ENCODE measurements at places on chromosomes 4 and X.

DNA sequence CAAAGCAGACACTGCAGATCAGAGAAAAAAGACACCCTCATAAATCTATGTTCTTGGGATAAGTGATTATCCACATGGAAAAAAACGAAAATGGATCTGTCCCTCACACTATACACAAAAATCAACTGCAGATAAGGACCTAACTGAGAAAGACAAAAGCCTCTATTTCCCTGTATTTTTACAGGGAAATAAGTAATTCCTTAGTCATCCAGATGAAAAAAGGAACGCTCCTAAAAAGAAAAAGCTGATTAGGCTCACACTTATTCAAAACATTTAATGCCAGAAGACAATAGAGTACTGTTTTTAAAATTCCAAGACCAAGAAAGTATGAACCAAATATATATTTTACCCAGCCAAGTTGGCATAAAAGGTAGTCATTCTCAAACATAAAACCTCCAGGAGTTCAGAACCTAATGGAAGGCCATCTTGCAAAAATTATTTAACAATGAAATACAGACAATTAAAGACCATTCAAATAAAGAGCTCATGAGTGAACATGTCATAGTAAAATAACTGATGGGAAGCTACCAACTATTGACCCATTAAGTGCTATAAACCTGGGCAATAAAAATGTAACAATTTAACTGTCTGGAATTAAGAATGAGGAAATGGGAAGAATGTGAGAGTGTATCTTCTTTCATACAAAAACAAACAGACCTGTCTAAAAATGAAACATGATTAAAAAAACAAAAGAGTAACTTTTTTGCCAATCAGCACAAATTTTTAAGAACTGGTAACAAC lies 20.4 kb downstream of the PAPSS1 start:
- no peak for DNase-seq

DNA sequence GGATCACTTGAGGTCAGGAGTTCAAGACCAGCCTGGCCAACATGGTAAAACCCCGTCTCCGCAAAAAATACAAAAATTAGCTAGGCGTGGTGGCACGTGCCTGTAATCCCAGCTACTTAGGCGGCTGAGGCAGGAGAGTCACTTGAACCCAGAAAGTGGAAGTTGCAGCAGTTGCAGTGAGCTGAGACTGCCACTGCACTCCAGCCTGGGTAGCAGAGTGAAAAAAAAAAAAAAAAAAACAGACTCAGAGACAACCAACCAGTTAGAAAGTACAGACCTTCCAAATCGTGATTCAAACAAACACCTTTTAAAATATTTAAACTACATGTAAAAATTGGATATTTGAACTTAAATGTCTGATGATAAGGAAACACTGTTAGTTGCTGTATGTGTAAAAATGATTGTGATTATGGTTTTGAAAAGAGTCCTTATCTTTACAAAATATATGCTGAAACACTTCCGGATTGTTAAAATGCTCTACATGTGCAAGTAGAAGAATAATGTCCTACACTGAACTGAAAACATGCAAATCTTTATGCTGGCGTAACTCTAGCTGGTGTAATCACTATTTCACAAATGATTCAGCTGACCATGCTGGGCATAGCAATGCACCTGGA lies 37.8 kb downstream of the SH3KBP1 start:
- no peak for DNase-seq

GRCh38 chr4:139453041-139453370 lies 915 bp upstream of the RAB33B start:
- peak; percentile 52 for DNase-seq

GRCh38 chrX:130539721-130540321 lies 138.0 kb downstream of the RBMX2 start:
- peak; percentile 20 for DNase-seq

DNA sequence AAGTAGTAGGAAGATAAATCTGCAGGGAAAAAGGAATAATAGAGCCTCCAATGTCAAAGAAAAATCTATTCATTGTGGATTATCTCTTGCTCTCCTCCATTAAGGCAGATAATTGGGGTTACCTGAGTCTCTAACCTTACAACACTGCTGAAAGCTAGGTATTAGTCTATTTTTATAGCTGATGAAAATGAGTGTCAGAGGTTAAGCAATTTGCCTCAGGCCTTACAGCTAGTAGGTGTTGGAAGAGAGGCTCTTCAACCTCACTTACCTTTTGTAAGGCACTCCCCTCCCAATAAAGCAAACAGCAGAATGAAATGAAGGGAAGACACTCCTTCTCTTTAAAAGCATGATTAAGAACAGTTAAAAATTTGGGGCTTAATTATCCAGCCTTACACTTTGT lies 45.4 kb upstream of the GAB1 start:
- no peak for DNase-seq

GRCh38 chr4:55854129-55854528 lies 681 bp downstream of the EXOC1 start:
- no peak for DNase-seq

DNA sequence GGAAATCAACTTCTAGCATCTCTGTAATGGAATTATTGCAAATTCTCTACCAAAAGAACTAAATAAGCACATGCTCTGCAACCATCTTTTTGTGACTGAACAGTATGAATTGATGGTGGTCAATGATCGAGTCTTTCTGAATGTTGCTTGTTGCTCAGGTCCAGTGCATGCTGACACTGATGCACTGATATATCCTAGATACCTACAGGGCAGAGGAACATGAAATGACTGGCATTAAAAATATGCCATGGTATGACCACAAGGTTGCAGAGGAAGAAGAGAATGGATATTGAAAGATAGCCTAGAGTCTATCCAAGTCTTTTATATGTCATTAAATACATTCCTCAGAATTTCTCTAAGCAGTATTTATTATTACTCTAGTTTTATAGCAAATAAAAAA lies 692.8 kb upstream of the TENM3 start:
- DNase-seq: no peak

DNA sequence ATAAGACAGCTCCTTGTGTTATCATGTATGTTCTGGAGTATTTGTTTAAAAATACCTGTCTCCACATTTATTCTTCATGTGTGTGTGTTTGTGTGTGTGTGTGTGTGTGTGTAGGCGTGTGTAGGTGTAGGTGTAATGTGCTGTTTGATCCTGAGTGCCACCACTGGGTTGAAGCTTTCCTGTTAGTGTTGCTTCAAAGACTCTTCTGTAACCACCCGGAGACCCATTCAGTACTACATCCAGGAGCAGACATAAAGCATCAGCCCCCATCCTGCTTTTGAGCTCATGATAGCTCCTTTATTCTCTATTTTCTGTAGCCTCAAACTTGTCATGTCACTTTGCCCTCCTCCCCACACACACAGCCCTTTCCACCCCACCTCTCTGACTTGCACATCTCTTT lies 3.0 kb upstream of the ZDHHC9 start:
- DNase-seq: no peak

GRCh38 chrX:17470136-17470535 lies 95.1 kb downstream of the NHS start:
- no peak for DNase-seq

DNA sequence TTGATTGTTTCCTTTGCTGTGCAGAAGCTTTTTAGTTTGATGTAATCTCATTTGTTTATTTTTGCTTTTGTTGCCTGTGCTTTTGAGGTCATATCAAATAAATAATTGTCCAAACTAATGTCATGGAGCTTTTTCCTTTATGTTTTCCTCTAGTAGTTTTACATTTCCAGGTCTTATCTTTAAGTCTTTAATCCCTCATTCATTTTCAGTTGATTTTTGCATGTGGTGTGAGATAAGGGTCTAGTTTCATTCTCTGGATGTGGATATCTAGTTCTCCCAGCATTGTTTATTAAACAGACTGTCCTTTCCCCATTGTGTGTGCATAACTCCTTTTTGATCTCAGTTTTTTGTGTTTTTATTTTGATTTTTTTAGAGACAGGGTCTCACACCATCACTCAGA lies 179.1 kb upstream of the STK26 start:
- no peak for DNase-seq

DNA sequence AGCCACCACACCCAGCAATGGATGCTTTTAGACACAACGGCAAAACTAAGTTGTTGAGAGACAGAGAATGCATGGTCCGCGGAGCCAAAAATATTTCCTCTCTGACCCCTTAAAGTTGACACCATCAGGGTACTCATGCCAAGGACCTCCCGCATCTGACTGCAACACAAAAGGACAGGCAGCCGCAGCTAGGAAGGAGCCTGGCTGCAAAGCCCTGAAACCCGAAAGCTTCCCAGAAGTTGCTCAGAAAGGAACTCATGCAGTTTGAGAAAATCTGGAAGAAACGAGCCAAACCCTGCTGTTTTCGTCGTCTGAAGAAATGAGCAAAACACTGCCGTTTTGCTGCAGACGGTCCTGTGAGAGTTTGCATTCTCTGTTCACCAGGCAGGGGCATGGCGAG lies 16.5 kb downstream of the DHRSX start:
- DNase-seq: no peak

DNA sequence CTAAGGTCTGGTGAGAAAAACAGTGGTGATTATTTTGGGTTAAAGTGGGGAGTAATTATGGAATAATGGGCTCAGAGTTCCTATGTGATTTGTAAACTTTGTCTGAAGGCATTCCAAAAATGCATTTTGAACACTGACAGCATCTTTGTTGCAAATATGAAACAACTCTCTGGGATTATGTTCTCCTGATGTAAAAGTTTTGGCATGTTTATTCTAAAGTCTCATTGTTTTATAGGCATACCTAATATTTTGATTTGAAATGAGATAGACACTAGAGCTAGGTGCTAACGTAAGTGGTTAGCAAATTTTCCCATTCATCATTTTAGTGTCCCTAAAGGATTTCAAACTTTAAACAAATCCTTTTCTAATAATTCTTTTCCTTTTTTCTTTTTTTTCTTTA lies 140.9 kb upstream of the ANXA3 start:
- DNase-seq: no peak
